Substantia nigra (tissue), 51 donors: ENCODE measurements at places on chromosomes 6 and 20.

- no peak for DNase-seq
Observed at GRCh38 chr6:63121166-63121565, 90.1 kb upstream of the FKBP1C start.

- DNase-seq = no peak
Observed at GRCh38 chr6:80214436-80215022, 108.1 kb downstream of the BCKDHB start.

GRCh38 chr6:56751604-56752003 lies 108.9 kb upstream of the DST start:
- no peak for DNase-seq

GRCh38 chr6:79436241-79436640 lies 101.0 kb downstream of the LCA5 start:
- DNase-seq = no peak

DNA sequence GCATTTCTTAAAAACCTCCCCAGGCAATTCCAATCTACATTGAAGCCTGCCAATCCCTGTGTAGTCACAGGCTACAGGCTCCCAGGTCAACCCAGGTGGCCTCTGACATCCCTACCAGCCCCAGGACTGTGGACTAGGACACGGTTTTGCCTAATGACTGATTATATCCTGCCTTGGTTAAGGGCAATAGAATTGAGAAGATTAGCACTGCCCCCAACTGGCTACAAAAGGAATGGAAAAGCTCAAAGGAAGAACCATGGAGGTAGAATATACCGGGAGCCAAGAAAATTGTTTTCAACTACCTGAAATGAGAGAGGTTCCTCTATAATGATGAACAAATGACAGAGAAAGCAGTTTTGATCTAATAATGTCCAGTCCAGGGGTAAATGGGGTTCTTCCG lies 421.1 kb upstream of the AGPAT4 start:
- DNase-seq = no peak

DNA sequence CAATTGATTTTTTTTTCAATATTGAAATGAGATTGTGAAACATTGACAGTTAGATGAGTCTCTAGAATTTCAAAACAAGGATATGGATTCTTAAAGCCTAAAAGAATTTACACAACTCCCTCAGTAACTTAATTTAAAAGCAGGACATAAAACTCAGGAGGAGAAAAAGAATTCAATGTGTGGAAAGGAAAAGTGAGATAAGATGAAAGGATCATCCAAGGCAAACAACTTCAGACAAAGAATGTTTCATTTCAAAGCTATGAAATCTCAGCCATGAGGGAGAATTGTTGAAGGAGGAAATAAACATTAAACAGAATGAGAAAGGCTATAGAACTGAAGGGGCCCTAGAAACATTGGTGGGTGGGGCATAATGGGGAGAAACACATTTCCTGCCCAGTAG lies 191.7 kb upstream of the NOX3 start:
- no peak for DNase-seq

GRCh38 chr20:56460459-56460858 lies 8.0 kb upstream of the RTF2 start:
- DNase-seq = no peak

- no peak for DNase-seq
Observed at GRCh38 chr6:13831615-13832014, 17.3 kb upstream of the MCUR1 start.

- DNase-seq = no peak
Observed at GRCh38 chr6:126188279-126188909, 151.5 kb upstream of the CENPW start.

DNA sequence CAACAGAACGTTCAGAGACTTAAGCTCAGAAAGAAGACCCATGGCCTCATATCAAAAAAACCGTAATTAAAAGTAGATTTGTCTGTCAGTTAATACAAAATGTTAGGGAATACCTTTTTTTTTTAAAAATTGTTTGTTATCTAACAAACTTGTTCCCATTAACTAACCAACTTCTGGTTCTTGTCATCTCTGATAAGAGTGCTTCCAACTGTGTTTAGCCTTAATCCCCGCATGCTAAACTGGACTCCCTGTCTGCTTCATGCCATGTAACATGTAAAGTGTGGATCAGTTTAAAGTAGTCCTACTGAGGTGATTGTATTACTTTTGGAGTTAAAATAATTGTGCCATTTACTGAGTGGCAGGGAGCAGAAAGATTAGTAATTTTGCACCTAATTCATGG lies 6.3 kb downstream of the JARID2 start:
- DNase-seq = no peak
